ENCODE measurements at places on chromosomes 5 and 9.
A peak's percentile ranks its signal among the peaks of the same experiment; 100 is the strongest.

DNA sequence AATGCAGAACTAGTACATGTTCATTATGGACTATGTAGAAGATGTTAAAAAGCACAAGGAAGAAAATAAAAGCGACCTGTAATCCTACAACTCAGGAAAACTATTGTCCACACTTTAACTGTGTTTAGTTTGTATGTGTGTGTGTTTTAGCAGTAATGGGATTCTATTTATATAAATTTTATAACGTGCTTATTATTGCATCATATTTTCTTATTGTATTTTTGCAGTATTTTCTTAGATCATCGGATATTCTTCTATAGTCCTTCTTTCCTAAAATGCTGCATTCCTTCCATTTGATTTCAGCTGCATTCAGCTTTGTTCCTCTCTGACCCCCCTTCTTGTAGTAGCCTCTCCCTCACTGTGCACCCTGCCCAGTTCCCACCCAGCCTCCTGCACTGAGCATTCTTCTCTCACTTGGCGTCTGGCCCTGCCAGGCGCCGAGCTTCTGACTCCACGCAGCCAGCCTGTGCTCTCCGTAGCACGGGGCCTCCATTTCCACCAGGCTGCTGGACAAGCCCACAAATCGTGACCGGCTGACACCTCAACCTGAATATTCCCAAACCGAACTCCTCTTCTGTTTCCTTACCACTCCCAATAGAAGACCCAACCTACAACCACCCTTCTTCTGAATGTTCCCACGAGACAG is 39.9 kb downstream of the MVB12B start:
- DNase-seq = no peak

- DNase-seq = no peak
Measured at GRCh38 chr9:104494808-104495207, 9.3 kb upstream of the OR13F1 start.

DNA sequence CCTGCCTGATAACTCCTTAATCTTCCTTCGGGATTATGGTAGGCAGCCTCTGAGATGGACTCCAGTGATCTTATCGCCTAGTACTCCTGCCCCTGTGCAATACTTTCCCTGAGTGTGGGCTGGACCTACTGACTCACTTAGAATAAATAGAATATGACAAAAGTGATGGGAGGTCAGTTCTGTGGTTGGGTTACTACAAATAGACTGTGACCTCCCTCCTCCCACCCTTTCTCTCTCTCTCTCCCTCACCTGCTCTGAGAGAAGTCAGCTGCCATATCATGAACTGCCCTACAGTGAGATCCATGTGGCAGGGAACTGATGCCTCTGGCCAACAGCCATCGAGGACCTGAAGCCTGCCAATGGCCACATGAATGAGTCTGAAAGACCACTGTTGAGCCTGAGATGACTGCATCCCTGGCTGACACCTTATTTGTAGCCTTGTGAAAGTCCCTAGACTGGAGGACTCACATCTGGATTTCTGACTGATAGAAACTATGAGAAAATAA is 31.7 kb downstream of the NRG2 start:
- peak; percentile 18 for DNase-seq

DNA sequence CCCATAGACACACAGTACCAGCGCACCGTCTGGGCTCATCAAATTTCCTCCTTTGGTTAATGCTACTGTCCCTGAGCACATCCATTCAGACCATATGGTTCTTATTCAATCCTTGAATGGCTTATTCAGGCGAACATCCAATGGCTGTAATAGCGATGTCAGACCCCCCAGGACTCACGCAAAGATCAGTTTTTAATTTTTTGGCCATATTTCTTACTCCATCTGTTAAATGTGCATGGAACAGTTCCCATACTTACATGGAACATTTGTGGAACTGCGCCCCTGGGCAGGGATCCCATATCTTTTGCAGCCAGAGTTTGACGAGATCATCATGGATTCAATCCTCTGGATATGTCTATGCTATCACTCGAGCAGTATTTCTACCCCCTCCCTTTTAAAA is 213.2 kb downstream of the ADAMTS6 start:
- DNase-seq = no peak

DNA sequence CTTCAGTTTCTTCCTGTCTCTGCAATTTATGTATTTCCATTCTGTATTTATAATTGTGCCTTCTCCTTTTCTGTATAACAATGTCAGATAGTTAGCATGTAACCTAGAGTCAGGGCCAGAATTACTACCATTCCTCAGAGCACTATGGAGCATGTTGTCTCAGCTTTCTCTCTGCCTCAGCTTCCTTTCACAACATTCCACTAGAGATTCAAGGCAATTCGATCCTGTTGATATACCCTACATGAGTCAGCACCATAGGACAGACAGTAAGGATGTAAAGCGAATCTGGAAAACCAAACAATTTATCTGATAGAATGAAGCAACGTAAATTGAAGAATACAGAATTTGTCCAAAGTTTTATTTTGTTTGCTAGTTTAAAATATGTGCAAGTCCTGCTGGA is 728.3 kb upstream of the SEMA6A start:
- DNase-seq = no peak

GRCh38 chr5:52767766-52768480 is 19.8 kb upstream of the ITGA1 start:
- no peak for DNase-seq

GRCh38 chr9:99724640-99725039 is 97.0 kb upstream of the NR4A3 start:
- DNase-seq = no peak

DNA sequence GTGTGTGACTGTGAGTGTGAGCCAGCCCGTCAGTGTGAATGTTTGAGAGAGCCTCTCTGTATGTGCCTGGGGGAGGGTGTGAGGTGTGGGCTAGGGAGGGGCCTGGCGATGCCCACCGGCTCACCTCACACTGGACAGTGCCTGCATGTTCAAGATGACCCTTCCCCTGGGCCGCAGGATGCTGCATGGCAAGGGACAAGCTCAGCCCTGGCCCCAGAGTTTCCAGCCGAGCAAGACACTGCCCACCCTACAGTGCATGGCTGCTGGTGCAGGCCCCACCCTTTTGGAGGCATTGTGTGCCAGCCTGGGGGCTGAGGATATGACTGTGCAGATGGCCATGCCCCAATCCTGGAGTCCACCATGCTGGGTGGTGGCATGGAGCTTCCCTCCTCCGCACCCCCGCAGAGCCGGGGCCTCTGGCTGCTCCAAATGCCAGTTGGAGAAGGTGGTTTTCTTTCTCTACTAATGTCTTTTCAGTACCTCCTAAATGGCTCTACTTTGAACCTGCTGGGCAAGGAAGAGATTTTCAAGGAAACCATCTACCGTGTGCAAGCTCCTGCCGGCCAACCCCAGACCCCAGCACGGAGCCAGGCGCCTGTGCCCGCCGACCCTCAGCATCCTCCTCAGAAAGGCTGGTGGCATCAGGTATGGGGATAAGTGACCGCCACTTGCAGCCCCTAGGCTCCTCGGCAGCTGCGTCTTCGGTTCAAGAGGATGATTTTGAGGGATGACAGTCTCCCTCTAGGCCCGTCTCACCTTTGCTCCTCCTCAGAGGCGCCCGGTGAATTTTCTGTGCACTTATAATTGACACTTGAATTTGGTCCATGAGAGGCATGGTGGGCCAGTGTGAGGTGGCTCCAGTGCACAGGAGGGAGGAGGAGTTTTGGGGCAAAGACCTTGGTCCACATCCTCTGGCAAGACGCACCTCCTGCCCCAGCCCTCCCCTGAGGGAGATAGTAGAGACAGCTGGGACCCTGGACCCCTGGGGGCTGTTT is 27.7 kb downstream of the FGD3 start:
- no peak for DNase-seq

GRCh38 chr5:132114150-132115121 is 40.8 kb downstream of the CSF2 start:
- DNase-seq = no peak

DNA sequence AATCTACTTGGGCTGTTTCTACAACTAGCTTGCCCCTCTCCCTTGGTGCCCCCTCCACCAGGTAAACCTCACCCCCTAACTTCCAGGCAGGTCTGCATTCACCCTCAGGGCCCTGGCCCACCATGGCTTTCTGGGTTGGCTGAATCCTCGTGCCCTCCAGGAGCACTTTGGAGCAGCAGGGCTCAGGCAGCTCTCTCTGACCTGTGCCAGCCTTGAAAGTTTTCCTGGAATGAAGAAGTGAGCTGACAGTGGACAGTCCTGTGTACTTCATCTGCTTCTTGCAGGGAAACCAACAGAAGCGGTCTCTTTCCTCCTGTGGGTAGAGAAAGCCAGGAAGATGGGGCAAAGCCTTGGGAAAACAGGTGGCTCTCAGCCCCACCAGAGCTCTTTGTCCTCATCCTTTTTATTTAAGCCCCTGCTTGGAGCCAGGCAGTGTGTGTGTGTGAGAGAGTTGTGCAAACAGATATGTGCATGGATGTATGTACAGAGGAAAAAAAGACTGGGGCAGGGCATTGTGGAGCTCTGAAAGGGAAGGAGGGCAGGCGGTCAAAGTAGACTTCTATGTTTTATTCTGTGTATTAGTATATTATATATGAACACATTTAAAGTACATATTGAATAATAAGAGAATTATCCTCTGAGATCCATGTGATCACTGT is 62.3 kb upstream of the SPRY4 start:
- no peak for DNase-seq

GRCh38 chr5:176888016-176888864 is 10.9 kb downstream of the HK3 start:
- DNase-seq = no peak

DNA sequence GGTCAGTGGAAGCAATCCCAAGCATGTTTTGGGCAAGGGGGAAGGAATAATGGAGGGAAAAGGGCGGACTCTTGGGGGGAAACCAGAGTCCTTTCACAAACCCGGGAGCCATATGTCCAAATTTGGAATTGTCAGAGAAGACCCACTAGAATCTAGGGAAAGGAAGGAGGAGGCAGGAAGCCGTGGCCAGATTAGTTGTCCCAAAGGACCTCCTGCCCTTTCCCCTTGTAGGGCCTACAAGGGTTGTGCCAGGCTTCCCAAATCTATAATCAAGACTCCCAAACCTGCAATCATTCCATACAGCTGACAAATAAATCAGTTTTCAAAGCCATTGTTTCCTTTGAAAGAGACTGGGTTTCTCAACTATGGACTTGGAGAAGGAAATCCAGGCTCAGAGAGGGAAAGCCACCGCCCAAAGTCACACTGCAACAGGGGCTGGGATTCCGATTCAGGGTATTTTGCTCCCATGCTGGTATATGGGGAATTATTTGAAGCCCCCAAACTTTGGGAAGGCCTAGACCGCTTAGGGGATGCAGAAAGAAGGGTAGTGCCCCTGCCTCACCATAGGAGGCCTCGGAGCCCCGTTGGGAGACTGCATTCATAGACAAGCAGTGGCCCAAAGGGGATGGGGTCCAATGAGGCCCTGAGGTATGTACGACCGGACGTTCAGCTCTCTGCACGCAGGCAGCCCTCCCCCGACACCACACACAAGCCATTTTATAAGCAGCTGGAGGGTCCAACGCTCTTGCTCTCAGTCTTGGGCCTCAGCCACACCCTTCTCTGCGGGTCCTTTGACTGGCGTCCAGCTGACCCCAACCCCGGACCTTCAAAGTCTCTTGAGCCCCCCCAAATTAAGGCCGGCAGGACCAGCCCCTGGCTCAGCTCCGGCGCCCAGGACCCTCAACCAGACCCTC is 815 bp downstream of the ANXA6 start:
- peak; percentile 36 for DNase-seq

- DNase-seq = no peak
Measured at GRCh38 chr5:123122273-123122672, 33.2 kb downstream of the PRDM6 start.

GRCh38 chr5:56699538-56699937 is 115.8 kb upstream of the MAP3K1 start:
- no peak for DNase-seq

DNA sequence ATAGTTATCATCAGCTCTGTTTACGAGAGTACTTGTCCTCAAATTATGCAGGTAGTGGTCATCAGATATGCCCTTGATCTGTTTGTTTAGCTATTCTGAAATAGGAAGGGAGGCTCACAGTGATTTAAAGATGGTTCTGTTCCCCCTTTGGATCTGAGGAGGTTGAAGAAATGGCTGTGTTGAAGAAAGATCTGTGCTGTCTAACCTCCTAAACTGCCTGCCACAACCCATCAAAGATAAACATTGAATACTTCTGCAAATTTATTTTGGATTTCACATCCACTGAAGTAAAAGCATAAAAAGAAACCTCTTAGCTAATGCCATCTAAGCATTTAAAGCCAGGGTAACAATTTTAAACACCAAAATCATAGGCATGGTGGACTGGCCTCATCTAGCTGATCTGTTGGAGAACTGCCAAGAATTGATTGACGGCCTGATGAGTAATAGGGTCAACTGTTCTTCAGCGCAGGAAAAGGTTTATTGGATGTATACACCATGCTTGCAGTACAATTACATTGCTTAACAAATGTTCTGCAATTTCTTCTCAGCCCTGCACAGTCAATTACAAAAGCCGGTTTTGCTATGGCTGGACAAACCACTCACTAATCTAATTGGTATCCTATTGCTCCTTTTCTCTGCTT is 97.6 kb downstream of the SEMA6A start:
- DNase-seq = no peak

DNA sequence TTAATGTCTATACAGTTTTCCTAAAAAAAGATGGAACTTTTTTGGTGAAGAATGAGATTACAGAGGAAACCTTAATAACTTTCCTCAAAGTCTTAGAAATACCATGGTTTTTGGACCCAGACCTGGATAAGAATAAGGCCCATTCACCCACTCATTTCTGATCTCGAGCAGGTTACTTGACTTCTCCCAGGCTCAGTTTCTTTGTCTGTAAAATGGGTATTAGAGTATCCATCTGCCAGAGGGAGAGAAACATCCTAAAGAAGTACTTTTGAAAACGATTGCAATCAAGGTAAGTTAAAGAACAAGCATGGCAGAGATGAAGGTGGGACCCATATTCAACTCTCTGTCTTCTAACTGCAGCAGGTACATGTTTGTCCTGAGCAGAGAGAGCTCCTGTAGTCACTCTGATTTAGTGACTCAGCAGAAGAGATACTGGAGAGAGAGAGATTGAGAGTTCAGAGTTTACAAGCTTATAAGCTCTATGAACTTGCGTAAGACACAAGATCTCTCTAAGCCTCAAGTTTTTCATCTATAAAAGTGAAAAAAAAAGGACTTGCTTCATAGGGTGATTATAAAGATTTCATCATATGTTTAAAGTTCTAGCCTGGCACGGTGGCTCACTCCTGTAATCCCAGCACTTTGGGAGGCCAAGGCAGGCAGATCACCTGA is 379.4 kb upstream of the SGCD start:
- DNase-seq = no peak

GRCh38 chr5:107590686-107591085 is 80.1 kb downstream of the EFNA5 start:
- no peak for DNase-seq

GRCh38 chr5:168054091-168054490 is 237.4 kb upstream of the WWC1 start:
- DNase-seq = no peak

- no peak for DNase-seq
Measured at GRCh38 chr9:116626762-116627161, 60.3 kb upstream of the TRIM32 start.

DNA sequence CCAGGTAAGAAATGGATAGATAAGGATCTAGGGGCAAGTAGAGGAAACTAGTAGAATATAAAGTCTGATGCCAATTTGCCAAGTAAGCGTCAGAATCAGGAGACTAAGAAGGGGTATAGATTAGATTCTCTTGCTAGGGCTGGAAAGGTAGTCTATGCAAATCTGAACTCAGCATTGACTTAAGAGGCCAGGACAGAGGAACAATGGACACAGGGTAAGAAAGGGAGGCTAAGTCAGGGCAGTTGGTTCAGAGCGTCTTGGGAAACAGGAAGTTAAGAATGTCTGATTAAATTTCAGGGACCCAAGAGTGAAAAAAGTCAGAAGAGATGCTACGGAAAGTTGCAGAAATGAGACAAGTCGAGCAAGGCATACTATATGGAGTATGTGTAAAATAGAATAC is 263.2 kb upstream of the HAPLN1 start:
- no peak for DNase-seq

All from AG08396 (cell line).